ENCODE measurements at places on chromosomes 3 and 15.
A peak's percentile ranks its signal among the peaks of the same experiment; 100 is the strongest.

DNA sequence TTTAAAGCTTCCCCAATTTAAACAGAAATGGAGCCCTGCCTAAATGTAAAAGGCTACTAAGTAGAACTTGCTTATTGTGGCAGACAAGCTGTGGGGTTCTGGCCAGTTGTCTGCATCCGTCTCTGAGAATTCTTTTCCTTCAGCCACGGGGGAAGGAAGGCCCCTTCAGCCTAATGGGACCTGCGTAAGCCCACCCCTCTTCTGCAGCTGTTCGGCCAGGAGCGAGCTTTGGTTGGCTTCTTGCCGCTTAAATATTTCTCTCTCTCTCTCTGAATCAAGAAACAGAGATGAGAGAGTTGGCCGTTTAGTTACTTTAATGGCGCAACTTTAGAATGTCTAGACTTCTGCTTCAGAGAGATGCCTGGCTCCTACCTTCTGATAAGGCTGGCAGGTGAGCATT, 151.7 kb upstream of the PROK2 start:
- DNase-seq = no peak

DNA sequence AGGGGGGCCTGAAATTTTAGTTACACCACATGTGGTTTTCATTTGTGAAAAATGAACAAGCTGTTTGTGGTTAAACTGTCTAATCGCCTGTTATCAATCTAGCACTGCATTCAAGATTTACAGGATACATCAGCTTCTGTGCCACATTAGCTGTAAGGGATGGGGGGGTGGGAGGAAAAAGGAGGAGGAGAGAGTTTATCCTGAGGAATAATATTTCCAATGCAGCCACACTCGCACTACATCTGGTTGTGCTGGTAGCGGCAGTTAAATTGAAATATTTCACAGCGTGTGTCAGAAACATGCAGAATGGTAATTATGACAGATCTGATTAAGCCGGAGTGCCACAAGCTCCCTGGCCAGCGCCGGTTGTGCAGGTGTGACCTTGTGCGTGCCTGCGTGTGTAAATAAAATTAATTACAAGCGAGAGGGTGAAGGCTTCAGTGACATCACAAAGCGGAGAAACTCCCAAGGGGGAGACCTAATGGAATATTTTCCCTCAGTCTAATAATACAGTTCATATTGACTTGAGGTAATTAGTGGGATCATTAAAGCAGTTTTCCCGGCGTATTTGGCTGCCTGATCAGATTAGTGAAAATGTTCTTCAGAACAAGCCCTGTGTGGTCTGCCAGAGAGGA, 55.5 kb downstream of the SATB1 start:
- DNase-seq = no peak

GRCh38 chr3:82462977-82463376, 701.5 kb upstream of the GBE1 start:
- DNase-seq = no peak

DNA sequence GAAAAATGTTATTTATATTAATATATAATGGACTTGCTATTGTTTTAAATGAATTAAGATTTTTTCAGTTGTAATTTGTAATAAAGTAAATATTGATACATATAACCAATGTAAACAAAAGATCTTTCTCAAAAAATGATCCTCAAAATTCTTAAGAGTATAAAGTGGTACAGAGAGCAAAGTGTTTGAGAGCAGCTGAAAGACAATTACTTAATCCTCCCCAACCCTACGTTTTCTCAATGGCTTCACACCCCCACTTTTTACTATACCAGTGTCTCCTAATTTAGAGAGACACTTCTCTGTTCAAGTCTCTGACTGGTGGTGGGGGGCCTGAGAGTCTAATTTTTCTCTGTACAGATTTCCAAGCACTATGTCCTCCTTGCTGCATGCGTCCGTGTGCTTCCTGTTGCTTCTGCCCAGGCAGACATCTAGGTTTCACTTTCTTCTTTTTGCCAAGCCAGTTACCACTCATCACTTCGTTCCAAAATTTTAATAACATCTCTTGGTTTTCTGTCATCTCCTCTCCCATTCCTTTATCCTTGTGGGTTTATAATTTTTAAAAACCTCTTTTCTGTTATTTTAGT, 276.3 kb upstream of the DNAJC19 start:
- DNase-seq = no peak

DNA sequence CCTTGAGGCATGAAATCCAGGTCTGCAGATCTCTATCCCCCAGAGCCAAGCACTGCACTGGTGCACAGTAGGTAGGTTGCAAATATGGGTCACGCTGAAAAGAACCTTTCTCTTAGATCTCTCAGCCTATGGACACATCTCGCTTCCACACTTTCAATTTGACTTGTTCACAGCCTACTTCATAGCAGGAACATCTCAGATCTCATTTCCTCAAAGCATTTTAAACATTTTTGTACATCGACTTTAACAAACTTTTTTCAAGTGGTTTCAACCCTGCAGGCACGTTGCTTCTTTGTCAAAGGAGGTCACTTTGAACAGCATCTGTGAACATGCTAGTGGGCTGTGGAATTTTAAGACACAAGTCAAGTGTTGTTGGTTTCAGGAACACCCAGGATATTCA, 76.0 kb downstream of the SLC12A8 start:
- DNase-seq = no peak

GRCh38 chr15:62798536-62798935, 244.0 kb upstream of the TPM1 start:
- no peak for DNase-seq

GRCh38 chr3:181279239-181279565, 289.7 kb upstream of the DNAJC19 start:
- no peak for DNase-seq

DNA sequence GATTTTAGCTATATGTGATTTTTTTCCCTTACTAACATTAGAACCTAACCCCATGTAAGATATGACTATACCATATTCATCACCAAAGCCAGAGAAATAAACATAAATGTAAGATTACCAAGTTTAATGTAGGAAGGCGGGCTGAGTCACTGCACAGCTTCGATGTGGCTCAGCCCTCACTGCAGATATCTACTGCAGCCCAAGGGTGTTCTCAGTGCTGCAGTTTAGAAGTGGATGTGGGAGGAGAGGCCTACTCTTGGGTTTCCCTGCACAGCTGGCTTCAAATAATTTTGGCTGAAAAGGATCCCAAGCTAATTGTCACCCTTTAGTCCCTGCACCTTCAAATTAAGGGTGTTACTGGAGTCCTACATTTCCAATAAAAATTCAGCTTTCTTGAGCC, 9.3 kb downstream of the ARPP19 start:
- DNase-seq = no peak

- no peak for DNase-seq
Measured at GRCh38 chr15:75050283-75050682, 26.9 kb downstream of the PPCDC start.

- DNase-seq = no peak
Measured at GRCh38 chr15:57236561-57237300, 139.6 kb upstream of the CGNL1 start.

DNA sequence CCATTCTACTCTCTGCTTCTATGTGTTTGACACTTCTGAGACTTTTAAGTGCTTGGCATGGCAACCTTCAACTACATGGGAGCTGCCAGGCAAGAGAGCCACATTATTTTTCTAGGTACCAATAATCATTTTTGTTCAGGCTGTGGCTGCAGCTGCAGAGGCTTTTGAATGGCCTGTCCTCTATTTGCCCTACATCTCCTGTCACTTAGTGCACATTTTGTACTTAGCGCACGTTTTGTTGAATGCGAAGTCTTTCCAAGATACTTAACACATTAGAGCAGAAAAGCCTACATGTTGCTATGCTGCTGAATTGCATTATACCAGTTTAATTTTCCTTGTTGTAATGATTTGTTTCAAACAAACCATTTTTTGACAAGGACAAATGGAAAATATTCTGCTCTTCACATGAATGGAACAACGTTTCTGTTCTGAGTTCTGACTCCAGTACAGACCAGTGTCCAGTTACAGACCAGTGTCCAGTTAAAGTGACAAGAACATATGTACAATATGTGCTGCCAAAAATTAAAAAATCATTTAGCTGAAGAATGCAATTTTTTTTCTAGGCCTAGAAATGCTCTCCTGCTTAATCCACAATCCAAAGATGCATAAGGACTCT, 113.9 kb downstream of the ABI3BP start:
- DNase-seq = no peak

GRCh38 chr3:100403362-100404249, 2.3 kb downstream of the LNP1 start:
- DNase-seq = no peak

- DNase-seq = no peak
Measured at GRCh38 chr3:56064684-56065083, 403.6 kb downstream of the ERC2 start.

DNA sequence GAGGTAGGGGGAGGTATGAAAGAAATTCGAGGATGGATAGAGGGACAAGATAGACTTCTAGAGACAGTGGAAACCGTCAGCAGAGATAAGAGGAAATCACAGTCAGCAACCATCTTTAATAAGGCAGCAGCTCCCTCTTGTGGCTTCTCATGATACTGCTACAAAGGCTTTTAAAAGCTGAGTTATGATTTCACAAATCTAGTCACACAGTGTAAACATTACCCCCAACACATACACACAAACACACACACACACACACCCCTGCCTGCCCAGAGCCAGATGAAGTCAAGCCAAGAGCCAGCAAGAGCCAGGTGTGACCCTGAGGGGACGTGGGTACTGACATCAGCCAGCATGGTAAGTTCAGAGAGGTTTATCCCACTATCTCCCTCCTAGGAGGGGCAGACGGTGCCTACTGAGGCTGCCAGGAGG, 18.9 kb upstream of the TGM5 start:
- no peak for DNase-seq

GRCh38 chr15:95520511-95520910, 810.0 kb upstream of the NR2F2 start:
- no peak for DNase-seq

DNA sequence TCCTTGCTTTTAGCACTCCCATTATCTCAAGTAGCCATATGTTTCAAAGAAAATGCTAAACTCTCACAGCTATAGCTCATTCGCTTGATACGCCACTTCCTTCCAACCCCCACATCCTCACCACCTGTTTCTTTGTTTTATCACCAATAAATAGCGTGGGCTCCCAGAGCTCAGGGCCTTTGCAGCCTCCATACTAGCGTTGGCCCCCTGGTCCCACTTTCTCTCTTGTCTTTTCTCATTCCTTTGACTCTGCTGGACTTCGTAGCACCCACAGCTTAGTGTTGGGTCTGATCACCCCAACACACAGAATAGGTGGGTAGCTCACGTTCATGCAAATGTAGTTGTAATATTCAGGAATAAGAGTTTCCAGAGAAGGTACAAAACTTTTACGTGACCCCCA, 4.1 kb upstream of the GPD1L start:
- DNase-seq = no peak

GRCh38 chr15:42185801-42186200, 22.3 kb downstream of the VPS39 start:
- DNase-seq = no peak

GRCh38 chr3:126422571-126423091, 27.9 kb downstream of the CFAP100 start:
- DNase-seq = peak; percentile 56

GRCh38 chr15:41874736-41875135, 19.1 kb downstream of the SPTBN5 start:
- DNase-seq = no peak

- peak; percentile 73 for DNase-seq
Measured at GRCh38 chr3:48468329-48468731, 21.8 kb downstream of the ATRIP start.

- DNase-seq = no peak
Measured at GRCh38 chr3:164486150-164486549, 592.1 kb downstream of the SI start.

DNA sequence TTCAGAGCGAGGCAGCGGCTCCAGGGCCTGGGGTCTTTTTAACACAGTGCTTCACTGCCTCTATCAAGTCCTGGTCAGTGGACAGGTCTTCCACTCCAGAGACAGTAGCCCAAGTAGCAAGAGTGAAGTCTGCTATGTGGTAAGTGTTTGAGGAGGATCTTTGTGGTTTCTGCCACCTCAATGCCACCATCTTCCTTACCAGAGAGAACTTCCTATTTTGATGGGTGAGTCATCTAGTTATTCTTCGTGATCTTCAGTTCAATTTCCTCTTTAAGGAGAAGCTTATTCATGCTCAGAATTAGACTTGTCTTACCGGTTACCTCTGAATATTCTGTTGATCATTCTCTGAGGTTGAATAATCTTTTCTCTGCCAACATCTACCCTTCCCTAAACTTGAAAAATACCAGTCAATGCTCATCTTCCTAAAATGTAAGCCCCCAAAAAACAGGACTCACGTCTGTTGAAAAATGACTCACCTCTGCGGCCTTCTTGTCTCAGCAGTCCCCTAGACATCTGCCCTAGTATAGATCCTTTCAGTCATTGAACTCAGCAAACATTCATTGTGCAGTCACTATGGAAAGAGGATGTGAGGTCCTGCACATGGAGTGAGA, 32.2 kb upstream of the BCL6 start:
- DNase-seq = no peak

- DNase-seq = no peak
Measured at GRCh38 chr3:57173687-57174086, 8.5 kb upstream of the IL17RD start.

- DNase-seq = no peak
Measured at GRCh38 chr15:78065284-78065872, 12.1 kb downstream of the TBC1D2B start.

- no peak for DNase-seq
Measured at GRCh38 chr3:188683032-188683521, 488.7 kb upstream of the TPRG1 start.

DNA sequence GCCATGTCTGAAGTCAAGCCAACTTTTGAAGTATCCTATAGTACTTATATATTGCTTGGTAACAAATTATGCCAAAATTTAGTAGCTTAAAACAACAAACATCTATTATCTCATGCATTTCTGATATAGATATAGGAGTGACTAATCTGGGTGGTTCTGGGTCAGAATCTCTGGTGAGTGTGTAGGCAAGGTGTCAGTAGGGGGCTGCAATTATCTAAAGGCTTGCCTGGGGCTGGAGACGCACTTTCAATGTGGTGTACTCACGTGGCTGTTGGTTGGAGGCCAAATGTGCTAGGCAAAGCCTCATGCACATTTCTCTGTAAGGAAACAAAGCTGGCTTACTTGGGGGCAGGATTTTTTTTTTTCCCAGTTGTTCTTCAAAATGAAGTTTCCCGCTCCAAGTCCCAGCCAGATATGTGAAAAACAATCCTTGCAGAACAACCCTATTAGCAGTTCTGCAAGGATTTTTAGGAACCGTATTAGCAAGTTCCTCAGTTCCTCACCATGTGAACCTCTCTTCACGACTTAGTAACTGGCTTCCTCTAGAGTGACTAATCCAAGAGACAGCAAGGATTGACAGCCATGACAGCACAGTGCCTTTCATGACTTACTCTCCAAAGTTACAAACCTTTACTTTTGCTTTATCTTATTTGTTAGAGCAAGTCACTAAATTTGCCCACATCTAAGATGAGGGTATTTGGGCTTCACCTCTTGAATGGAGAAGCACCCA, 25.8 kb downstream of the GREM1 start:
- no peak for DNase-seq

- no peak for DNase-seq
Measured at GRCh38 chr3:141109751-141110150, 58.6 kb downstream of the SPSB4 start.

- DNase-seq = no peak
Measured at GRCh38 chr15:67446449-67446848, 74.5 kb upstream of the C15orf61 start.

- DNase-seq = no peak
Measured at GRCh38 chr15:95887666-95888390, 442.7 kb upstream of the NR2F2 start.
